ENCODE measurements at places on chromosomes 5 and 9.
A peak's percentile ranks its signal among the peaks of the same experiment; 100 is the strongest.

GRCh38 chr5:159444441-159445082, 114.3 kb upstream of the IL12B start:
- peak; percentile 55 for DNase-seq

DNA sequence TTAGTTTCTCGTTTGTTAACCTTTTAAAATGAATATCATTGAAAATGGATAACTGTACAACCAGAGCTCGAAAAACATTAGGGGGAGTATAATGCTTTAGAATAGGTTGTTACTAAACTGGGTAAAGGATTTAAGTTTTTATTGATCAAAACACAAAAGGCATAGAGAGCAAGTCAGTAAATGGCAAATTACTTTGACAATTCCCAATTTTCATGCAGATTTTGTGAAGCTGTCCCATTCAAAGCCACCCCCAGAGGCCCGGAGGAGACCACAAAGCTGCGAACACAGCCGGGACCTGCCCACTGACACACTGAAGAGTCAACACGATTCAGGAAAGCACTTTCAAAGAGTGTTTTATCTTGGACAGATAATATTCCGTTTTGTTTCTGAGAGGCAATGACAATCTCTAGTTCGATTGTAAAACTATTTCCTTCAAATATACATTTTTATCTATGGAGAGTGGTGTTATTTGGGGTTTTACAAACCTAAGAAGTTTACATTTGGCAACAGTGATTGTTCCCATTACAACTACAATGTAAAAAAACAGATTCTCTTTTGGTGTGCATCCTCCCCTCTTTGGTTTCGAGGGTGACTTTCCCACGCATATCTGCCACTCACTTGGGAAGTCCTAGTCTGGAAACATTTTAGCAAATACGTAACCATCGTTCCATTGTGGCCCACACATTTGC, 182.6 kb upstream of the TBCA start:
- no peak for DNase-seq

DNA sequence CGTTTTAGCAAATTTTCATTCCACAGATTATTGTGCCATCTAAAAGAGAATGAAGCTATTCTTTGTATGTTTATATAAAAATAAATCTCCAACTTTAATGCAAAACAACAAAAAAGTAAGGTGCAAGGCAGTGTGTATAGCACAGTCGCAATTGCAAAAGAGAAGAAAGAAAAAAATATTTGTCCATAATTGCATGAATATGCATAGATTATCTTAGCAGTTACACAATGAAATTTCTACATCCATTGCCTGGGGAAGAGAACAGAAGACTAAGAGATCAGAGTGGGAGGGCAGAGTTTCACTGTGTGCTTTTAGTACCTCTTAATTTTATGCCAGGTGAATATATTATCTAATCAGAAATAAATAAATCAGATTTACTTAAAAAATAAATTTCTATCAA, 86.4 kb upstream of the LHFPL2 start:
- no peak for DNase-seq

DNA sequence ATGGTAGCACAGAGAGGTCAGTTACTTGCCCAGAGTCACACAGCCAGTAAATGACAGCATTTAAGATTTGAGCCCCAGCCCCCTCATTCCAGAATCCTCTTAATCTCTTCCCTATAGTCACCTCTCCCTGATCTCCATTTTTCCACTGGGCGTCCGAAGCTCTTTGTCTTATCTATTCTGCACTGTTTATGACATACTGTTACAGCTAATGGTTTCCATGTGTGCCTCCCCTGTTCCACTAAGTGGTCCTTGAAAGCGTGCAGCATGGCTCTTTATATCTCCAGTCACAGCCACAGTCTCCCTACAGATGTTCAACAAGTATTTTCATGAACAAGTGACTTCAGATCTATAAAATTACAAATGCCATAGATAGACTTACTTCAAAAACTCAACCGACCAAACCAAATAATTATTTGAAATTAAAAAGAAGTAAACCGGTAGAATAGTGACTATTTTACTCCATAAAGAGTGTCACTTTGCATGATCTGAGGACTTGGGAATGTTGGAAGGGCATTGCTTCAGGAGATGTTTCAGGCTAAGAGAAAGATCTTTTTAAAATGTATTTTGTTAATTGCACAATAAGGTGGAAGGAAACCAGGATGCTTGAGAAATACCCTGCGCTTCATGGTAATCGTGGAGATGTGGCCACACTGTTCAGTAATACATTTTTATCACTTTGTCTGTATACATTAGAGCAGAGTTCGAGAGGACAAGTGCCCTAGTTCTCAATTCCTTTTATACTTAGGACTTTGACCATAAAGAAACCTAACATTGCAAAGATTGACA, 237.2 kb downstream of the FBXL7 start:
- no peak for DNase-seq

- DNase-seq, result no peak
These were observed 161.1 kb upstream of the FST start for GRCh38 chr5:53319315-53319714.

DNA sequence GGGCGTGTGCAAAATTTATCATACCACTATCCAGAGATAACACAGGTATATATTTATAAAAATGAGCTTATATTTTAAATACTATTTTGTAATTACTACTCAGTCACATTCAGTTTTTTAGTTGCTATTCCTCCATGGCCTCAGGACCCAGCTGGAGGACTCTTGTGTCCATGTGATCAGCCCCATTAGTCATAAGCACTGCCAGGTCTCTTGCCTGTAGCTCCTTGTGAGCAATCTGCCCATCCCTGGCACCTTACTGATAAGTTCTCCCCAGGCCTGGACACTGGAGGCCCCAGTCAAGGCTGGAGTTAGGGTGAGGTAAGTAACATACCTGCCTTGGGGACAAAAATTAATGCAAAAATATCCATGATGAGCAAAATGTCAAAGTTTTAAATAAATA, 29.5 kb upstream of the ADRB2 start:
- DNase-seq, result no peak

- DNase-seq, result no peak
These were observed 7.6 kb upstream of the ALDH1A1 start for GRCh38 chr9:72960446-72960845.

DNA sequence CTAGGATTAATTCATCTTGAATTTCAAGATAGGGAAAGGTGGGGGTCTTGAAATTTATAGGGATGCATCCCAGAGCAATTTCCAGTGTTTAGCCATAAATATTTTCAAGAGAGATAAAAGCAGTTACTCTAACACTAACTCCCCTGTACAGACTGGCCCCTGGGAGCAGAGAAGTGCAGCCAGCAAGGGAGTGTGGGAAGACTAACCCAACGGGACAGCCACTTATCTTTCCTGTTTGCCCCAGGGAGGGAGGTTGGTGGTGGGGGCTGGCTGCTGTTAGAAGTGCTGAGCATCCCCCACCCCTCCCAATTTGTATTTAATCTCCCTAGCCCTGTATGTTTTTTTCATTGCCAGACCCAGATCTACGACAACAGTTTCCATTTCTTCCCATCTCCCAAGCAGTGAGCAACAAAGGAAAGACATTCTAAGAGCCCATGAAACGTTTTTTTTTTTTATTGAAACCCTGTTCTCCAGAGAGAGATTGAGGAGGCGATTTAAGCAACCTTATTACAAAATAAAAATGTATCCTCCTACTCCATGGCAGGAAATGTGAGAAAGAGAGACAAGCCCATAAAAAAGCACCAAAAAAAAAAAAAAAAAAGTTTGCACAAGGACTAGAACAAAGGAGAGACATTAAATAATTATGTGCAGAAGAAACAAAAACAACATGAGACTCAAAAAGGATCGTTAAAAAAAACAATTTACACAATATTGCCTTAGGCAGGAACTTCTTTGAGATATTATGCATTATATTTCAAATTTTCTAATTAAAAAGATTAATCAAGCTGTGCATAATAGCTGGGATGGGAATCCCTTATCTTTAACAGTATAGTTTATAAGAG, 343.4 kb downstream of the ARHGEF28 start:
- no peak for DNase-seq

GRCh38 chr5:180669661-180670060, 20.3 kb upstream of the FLT4 start:
- DNase-seq, result no peak
